Activated CD4-positive, alpha-beta T cell treated with anti-CD3 and anti-CD28 coated beads, Interleukin-2, amount 50 U/mL, for 1 hour (primary cell): ENCODE measurements at places on chromosomes 4 and X.

DNA sequence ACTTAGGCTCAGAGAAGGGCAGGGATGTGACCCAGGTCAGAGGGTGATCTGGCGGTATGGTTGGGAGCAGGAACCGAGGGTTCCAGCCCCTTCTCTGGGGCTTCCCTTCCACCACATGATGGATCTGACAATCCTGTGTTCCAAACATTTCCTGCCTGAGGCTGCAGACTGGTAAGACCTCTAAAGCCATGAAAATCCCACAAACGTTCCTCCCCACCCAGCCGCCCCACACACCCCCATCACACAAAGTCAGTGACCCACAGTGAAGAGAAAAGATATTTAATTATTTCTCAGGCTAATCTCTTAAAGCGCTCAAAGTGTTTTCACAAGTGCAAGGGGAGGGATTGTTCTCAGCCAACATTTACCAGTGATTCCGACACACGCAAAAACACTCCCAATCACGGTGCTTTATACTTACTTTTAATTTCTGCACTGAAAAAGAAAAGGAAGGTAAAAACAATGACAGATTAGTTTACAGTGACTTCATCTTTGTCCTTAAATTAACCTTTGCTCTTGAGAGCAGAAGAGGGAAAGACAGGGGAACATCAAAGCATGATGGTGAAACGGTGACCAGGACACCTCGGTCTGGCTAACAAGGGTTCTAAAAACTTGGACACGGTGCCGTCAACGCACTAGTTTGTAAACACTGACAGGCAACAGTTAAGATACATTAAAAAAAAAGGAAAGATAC lies 42.4 kb downstream of the WDR1 start:
- DNase-seq: no peak

GRCh38 chr4:77193511-77194102 lies 36.6 kb downstream of the CCNG2 start:
- peak; percentile 70 for DNase-seq

DNA sequence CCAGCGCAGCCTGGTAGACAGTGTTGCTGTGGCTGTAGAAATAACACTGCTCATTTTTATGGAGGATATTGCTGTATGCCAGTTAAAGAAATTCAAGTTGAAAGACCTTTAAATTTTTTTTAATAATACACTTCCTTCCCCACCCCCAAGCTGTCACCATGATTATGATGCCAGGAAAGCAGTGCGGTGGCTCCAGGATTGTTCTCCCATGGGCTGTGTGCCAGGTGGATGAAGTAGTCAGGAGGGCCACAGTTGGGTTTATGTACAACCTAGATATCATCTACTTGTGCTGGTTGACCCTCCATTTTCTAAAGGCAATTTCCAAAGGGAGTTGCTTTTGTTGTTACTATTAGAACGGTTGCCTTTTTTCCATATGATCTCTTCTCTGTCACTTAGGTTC lies 136.6 kb downstream of the AFF1 start:
- no peak for DNase-seq

DNA sequence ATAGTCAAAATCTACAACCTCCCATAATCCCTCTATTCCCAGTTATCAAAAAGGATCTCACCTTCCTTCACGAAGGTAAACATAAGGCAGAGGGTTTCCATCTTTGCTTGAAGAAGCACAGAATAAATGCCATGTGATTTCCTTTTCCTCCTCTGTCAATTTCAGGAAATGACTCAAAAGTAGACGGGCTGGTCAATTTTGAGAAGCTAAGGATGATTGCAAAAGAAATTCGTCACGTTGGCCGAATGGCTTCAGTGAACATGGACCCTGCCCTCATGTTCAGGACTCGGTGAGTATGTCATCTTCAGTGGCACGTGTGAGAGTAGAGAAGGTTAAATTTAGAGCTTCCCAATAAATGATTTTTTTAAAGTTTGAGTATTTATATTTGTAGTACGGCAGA lies 240.2 kb downstream of the RAPGEF2 start:
- DNase-seq: no peak

DNA sequence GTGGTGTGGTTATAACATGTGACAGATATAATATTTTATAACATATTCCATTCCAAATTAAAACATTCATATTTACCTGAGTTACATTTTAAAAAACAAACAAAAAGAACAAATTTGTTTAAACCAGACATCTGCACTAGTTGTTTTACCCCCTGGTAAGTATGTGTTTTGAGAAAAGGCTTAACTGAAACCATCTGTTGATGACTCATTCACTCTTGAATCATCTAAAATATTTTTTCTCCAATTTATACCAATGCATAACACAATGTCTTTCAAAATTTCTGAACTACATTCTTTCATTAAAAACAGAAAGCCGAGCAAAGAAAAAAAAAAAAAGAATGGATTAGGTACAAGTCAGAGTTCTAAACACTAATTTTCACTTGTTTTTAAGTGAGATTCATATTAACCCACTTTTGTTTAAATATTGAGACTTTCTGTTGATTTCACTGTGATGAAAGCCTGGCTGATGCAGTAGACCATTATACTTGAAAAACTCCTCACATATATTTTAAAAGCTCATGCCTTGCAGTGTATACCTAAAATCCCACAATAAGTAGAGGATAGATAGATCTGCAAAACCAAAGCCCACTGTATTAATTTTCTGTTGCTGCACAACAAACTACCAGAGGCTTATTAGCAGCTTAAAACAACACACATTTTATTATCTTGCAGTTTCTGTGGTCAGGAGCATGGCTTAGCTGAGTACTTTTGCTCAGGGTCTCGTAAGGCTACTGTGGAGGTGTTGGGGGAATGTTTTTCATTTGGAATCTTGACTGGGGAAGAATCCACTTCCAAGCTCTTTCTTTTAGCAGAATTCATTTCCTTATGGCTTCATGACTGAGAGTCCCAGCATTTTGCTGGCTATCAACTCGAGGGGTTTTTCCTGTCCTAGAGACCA lies 221.5 kb downstream of the PCDH18 start:
- DNase-seq: no peak

DNA sequence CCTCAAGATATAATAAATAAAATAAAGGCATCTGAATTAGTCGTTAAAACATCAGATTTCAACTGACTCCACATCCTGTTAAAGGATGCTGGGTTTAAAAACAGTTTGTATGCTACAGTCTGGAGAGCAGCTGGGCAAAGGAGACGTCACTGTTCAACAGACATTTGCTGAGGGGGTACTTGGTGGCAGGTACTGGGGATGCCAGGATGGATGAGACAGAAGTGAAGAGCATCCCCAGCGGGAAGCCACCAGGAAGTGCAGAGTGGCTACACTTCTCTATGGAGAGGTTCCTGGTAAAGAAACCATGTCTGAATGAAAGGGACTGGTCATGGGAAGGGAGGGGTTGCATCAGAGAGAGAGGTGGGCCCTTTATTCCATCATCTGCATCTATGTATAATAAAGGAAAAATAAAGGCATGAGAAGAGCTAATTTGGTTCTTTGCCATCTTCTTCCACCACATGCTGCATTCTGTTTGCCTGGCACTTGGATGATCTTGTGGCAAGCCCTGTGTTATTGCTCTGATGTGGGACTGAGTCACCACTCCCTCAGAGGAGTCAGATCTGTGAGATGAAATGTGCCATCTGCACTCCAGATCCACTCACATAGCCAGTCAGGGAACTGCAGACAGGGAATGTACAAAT lies 145.0 kb downstream of the SOWAHB start:
- no peak for DNase-seq

DNA sequence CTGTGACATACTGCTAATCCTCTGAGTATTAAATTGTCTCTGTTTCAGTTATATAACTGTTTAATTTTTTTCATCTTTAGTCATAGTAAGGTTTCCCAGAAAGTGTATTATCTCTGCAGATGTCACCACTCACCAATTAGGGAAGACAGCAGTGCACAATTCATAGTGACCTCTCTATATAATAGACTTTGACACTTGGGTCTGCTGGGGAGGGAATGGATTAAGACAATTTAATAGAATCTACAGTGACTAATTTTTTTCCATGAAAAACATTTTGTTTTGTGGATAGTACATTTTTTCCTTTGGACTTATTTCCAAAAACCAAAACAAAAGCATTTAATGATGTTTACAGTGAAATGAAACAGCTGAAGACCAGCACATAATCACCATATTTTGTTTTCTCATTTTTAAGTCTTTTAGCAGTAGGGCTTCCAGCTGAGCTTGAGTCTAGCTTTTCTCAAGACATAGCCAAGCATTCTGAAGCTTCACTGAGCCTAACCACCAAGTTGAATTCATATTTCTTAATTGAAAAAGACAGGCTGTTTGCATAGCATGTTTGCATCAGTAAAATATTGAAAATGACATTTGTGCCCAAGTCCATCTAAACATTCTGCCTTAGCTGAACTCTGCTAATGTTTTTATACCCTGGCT lies 69.5 kb downstream of the PCDH19 start:
- no peak for DNase-seq

- no peak for DNase-seq
These were observed 269.6 kb downstream of the ASMT start for GRCh38 chrX:1884446-1884845.
